Caco-2 (cell line): ENCODE measurements at places on chromosomes 16 and 17.

DNA sequence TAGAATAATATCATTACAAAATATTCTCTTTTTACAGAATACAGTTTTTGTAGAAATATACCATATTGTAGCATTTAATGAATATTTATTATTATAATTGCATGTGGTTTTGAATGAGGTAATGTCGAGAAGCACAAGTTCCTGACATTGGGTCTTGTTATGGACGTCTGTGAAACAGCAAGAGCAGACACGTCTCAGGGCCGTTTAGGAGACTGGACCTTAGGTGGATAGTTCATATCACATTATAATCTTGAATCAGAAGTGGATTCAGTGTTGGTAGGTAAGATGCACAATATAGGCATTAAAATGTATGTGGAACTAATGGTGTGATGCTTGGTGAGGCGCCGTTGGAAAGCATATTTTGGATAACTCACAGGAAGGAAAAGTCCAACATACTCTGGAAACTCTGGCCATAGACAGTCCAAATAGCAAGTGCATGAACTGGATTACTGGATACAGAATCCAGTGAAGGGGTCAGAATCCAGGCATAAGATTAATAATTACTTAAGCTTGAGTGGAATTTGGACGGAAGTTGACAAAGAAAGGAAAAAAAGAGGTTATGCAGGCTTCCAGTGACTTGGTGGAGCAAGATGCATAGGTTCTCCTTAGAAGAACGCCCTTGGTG lies 17.2 kb downstream of the ABCA8 start:
- DNase-seq: peak; percentile 26
- H3K4me3 ChIP-seq: no peak overlapping the region
- no peak overlapping the region for H3K27ac ChIP-seq
- H3K4me1 ChIP-seq: peaks cover 16% of the 10 kb centered on the region

DNA sequence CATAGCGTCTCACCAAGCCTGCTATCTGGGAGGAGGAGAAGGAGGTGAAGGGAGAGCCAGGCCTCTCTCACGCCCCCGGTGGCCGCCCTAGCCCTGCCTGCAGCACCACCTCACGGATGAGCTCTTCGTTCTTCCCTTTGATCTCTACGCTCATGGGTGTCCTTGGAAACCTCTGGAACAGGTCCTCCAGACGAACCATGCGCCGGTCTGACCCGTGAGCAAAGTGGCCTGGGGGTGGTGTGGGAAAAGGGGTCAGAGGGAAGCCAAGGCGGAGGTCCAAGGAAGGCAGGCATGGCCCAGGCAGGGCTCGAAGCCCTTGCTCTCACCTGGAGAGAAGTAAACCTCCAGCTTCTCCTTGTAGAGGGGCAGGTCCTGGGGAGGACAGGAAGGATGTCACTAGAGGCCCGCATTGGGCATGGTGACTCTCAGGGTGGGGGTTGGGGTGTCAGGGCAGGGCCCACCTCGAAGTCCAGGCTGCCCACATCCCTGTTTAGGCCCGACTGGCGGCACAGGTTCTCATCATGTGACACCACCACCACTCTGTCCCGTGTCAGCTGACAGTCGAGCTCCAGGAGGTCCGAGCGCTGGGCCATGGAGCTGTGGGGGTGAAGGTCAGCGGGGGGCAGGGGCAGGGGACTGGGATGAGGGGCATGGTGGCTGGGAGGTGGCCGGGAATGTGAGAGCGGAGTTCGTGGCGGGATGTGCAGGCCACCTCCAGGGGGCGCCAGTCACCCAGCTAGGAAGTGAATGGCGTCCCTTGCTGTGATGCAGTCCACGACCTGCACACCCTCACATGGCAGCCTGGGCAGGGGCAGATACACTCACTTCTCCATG lies 923 bp downstream of the GDPD3 start:
- H3K4me1 ChIP-seq: peaks cover 18% of the 10 kb centered on the region; the same call in 1 of the 2 replicates
- no peaks in the 10 kb centered on the region for H3K27me3 ChIP-seq
- peaks cover 1% of the 10 kb centered on the region; the same call in 1 of the 2 replicates for H3K36me3 ChIP-seq
- peak overlapping the region; percentile 2 for H3K27ac ChIP-seq

DNA sequence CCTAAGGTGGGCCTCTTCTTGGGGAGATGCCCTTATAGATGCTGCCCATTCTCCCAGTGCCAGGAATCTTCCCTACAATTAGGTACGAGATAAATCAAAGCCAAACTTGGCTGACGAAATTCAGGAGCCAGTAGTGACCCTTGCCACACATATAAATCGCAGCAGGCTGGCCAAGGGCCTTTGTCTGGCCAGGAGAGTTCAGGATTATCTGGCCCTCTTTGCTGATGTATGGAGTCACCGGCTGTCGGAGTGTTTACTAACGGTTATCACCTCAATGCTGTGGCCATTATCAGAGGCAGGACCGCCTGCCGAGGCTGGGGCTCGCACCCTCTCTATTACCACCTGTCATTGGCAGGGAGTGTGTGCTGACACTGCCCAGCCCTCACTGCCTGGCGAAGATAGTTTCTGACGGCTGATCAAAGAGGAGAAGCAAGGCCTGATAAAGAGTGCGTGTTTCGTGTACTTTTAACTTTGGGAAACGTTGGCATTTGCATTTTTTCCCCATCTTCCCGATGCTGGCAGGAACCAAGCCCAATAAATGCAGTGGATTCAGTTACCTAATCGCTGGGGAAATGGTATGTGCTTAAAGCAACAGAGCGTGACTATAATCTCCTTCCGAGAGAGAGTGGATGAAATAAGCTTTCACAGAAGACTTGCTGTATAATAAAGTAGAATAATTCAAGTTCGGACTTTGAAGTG lies 32.8 kb upstream of the TBX2 start:
- peaks cover 3% of the 10 kb centered on the region; the same call in 1 of the 2 replicates for H3K4me1 ChIP-seq
- H3K27ac ChIP-seq: no peak overlapping the region
- DNase-seq: no peak

GRCh38 chr16:58533751-58534470 lies 18.6 kb downstream of the SETD6 start:
- no peaks in the 10 kb centered on the region for H3K27me3 ChIP-seq
- no peak for DNase-seq
- H3K4me1 ChIP-seq: 0 out of 2 replicates have a peak, but pooled peaks cover 13% of the 10 kb centered on the region
- no peak overlapping the region for H3K4me3 ChIP-seq

DNA sequence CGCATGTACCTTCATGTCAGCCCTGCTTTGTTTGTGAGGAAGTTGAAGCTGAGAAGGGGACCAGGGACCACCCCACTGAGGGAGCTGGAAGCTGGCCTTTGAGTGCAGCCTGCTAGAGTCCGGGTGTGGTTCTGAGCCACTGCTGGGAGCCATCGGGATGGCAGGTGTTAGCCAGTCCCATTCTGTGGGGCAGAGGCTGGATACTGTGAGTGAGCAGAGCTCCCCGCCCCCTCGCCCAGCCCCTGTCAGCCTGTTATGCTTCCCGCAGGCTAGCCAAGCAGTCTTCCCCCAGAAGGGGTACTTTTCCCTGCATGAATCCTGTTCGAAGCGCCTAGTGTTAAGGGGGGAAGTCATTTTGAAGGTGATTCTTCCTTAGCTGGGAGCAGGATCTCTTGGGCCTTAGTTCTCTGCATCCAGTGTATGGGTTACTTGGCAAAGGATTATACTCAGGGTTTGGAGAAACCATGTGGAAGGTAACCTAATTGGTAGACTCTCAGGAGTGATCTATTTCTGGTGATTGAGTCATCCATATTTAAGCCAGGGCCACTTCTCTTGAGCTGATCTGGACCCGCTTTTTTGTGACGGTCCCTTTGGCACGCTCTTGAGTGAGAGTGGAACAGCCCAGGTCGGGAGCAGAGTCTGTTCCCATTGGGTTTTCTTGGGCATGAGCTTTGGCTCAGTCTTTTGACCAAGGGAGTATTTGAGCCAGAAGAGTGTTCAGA lies 23.8 kb downstream of the AKAP1 start:
- peaks cover 13% of the 10 kb centered on the region for H3K4me1 ChIP-seq
- peaks cover 8% of the 10 kb centered on the region for H3K36me3 ChIP-seq
- H3K27ac ChIP-seq: peak overlapping the region; percentile 9
- H3K27me3 ChIP-seq: no peaks in the 10 kb centered on the region
- no peak for DNase-seq
- H3K4me3 ChIP-seq: no peak overlapping the region

DNA sequence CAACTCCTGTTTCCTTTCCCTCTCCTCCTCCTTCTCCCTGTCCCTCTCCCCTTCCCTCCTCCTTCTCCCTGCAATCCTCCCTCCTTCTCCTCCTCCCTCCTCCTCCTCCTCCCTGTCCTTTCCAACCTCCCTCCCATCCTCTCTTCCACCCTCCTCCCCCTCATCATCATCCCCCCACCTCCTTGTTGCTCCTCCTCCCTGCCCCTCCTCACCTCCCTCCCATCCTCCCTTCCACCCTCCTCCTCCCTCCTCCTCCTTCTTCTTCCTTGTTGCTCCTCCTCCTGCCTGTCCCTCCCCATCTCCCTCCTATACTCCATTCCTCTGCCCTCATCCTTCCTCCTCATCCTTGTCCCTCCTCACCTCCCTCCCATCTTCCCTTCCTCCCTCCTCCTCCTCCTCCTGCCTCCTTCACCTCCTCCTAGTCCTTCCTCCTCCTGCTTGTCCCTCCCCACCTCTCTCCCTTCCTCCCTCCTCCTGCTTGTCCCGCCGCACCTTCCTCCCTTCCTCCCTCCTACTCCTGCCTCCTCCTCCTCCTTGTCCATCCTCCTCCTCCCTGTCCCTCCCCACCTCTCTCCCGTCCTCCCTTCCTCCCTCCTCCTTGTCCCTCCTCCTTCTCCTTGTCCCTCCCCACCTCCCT lies 222.5 kb downstream of the IRF8 start:
- H3K4me3 ChIP-seq: no peak overlapping the region
- H3K36me3 ChIP-seq: no peaks in the 10 kb centered on the region
- no peak overlapping the region for H3K27ac ChIP-seq
- no peaks in the 10 kb centered on the region; the same call in 1 of the 2 replicates for H3K27me3 ChIP-seq
- H3K4me1 ChIP-seq: no peaks in the 10 kb centered on the region

DNA sequence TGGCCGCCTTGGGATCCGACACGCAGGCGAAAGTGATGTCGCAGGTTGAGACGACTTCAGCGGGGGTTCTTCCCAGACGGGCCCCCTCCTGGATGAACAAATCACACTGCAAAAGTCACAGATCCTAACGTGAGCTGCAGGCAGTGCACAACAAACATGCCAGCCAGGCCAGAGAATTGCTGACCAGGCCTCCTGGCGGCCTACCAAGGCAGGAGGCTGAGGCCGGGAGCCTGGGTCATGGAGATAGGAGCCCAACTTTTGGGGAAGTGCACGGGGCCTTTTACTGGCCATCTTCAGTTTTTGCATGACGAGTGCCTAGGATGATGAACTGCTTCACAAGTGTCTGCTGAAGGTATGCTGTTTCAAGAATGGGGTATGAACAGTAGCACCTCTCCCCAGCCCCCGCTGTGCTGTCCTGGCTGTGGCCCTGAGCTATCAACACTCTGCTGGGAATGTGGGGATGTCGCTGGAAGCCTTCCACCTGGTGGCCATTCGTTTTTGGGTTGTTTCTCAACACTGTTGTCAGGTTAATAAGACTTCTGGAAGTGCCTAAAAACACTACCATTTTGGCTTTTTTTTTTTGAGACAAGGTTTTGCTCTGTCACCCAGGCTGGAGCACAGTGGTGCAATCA lies 12.2 kb upstream of the ROGDI start:
- no peak for DNase-seq
- H3K27me3 ChIP-seq: no peaks in the 10 kb centered on the region
- peaks cover 1% of the 10 kb centered on the region; the same call in 1 of the 2 replicates for H3K36me3 ChIP-seq

DNA sequence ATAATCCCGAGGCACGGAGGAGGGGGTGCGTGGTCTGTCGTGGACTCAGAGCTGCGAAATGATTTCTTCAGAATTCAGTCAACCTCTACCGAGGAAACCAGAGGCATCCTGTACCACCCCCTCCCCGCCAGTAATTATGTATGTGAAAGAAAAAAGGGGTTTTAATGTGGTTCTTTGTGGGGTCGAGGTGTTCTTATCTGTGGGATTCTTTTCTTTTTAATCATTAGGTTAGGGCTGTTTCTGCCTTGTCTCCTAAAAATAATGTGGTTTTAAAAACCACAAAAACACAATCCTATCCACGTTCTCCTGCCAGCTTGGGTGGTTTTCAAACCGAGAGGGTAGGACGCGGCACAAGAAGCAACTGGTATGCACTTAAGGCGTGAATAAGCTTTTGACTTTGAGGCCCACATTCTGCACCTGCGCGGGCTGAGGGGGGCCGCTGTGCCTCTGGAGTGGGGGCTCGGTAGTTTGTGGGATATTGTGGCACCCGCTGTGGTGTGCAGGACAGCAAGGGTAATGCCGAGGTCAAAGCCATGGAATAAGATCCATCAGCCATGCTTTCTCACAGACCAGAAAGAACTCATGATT lies 1.0 kb downstream of the SLC47A1 start:
- H3K27me3 ChIP-seq: no peaks in the 10 kb centered on the region; the same call in none of the 2 replicates
- DNase-seq: no peak
- no peaks in the 10 kb centered on the region for H3K36me3 ChIP-seq
- H3K4me1 ChIP-seq: peaks cover 6% of the 10 kb centered on the region; the same call in 1 of the 2 replicates
- H3K27ac ChIP-seq: no peak overlapping the region

DNA sequence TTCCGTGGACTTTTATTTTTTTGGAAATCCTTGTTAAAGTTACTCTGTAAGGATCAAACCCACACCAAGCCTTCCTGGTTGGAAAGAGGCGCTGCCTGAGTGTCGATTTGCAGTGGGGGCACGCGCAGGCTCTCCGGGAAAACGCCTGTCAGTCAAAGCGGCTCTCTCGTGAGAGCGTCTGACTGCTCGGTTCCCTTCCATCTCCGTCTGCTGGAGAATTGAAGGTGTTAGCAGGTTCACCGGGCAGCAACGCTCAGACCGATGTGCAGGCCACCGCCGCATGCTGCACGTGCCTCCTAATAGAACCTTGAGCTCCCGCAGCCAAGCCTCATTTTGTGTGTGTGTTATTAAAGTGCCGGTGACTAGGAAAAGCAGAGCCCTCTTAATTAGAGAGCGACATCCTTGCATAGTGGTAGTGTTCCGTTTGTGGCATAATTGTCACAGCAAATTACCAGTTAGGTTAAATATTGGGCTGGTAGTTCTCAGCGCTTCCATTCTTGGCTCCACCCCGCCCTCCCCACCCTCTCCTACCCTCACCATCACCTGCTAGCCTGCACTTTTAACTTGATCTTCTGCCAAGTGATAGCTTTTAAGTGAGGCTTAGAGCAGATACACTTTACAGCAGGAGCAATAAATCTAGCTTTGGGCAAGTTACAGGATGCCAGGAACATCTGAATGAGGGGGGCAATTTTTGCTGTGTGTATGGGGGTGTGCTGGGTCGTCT lies 75.5 kb downstream of the RPA1 start:
- peaks cover 17% of the 10 kb centered on the region for H3K4me1 ChIP-seq
- H3K4me3 ChIP-seq: no peak overlapping the region
- DNase-seq: no peak
- H3K27me3 ChIP-seq: no peaks in the 10 kb centered on the region

GRCh38 chr16:49494474-49494873 lies 120.9 kb downstream of the C16orf78 start:
- H3K4me1 ChIP-seq: no peaks in the 10 kb centered on the region; the same call in 1 of the 2 replicates
- H3K27ac ChIP-seq: no peak overlapping the region
- DNase-seq: no peak
- H3K27me3 ChIP-seq: peaks cover 4% of the 10 kb centered on the region; the same call in 1 of the 2 replicates
- no peaks in the 10 kb centered on the region for H3K36me3 ChIP-seq
- H3K4me3 ChIP-seq: no peak overlapping the region

- H3K27ac ChIP-seq: no peak overlapping the region
- H3K4me1 ChIP-seq: no peaks in the 10 kb centered on the region
- no peak overlapping the region for H3K4me3 ChIP-seq
- H3K36me3 ChIP-seq: no peaks in the 10 kb centered on the region
- peak; percentile 65 for DNase-seq
- no peaks in the 10 kb centered on the region for H3K27me3 ChIP-seq
These were observed 228.5 kb upstream of the PMFBP1 start for GRCh38 chr16:72400257-72401083.

GRCh38 chr17:3859940-3860339 lies 13.9 kb upstream of the NCBP3 start:
- no peak overlapping the region for H3K4me3 ChIP-seq
- no peak overlapping the region for H3K27ac ChIP-seq
- H3K36me3 ChIP-seq: no peaks in the 10 kb centered on the region

GRCh38 chr16:24396350-24397271 lies 140.5 kb downstream of the CACNG3 start:
- no peaks in the 10 kb centered on the region for H3K4me1 ChIP-seq
- no peaks in the 10 kb centered on the region for H3K27me3 ChIP-seq
- H3K4me3 ChIP-seq: no peak overlapping the region
- no peak for DNase-seq
